ENCODE measurements at places on chromosomes 5 and 9.

DNA sequence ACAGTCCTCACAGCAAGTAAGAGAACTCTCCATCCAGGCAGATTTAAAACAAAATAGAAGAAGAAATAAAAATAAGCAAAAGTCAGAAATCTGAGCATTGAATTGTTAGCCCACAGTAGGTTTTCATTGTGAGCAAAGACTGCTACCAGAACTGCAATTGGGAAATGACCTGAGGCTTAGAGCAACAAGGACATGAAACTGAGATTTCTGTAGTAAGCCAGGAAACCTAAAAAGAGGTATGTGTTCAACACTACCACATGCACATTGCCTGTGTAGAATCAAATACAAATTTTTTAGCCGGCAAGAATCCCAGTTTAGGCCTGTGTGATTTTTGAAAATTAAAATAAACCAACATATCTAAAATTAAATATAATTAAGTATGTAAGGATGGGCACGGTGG is 928.4 kb upstream of the WWC1 start:
- DNase-seq: no peak

GRCh38 chr9:133643978-133644760 is 8.0 kb downstream of the DBH start:
- DNase-seq: no peak

DNA sequence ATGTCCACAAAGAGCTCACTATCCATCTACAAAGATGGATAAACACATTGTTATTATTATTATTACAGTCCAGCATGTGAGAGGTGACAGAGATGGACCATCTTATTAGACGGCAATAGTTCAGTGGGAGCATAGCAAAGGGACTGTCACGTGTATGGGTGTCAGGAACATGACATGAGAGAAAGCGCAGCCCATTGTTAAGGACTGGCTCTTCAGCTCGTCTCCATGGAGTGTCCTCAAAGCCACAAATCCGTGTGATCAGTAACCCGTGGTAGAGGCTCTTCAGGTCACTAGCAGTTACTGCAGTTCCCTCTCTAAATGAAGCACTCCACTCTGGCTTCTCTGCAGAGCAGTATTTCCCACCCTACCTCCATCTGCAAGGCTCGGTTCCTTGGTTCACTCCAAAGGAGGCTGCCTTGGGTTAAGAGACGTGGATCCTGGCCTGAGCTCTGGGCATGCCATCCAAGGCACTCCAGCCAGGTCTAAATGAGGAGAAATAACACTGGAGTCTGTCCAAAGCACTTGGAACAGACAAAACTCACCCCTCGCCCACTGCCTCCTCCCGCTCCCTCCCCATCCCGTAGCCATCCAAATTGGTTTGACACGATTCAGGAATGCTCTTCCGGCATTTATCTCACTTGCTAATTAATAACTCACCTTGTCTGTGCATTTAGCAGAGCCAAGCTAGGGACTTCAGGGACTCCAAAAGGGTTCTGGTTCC is 122.3 kb upstream of the WWC1 start:
- no peak for DNase-seq

DNA sequence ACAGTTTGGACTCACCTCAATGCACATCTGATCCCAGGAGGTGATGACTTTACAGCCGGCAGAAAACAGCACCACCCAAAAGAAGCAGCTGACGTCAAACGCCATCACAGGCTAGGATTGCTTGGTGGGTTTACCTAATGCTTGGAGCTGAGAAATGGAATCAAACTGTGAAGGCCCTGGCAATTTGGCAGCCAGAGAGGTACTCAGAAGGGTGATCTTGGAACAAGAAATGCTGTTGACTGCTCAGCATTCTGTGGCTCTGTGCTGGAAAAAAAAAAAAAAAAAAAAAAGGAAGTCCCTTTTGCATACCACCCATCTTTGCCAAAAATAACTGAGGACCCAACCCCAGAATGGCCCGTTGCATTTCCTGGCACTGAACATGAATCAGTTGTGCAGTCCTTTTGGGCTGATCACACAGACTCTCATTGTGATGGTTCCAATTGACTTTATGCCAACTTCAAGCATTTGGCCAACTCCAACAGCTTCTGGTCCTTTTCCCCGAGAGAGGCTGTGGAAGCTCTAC is at the start of gene CD180:
Gene CD180 (minus strand): TSS at position 263 of the 523 bp plus-strand sequence. CDS start 158 bp downstream, at position 105.
- peak; percentile 81 for DNase-seq

DNA sequence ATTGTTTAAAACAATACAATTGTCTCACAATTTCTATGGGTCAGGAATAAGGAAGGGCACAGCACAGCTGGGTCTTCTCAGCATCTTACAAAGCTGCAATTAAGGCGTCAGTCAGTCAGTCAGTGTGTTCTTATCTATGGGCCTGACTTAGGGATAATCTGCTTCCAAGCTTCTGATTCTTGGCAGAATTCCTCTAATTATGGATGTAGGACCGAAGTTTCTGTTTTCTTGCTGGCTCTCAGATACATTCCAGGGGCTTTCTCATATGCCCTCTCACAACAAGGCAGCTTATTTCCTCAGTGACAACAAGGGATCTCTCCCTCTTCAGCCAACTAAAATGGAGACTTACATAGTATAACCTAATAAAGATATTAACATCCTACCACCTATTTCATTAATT is 1925.3 kb upstream of the ACO1 start:
- no peak for DNase-seq

DNA sequence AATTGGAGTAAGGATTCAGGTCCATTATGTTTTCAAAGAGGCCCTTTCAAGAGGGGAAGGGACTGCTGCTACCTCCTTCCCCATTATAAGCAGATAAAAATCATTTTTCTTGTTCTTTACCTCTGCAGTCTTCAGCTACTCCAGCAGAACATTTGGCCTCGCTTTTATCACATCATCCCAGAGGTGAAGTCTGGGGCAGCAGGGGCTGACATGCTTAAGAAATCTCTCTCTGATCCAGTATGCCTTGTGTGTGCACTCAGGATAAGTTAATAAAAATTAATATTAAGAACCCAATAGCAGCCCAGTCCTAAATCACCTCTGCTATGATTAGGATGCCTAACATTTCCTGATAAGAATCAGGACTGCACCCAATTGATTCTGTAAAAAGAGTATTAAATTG is 306.9 kb upstream of the NREP start:
- DNase-seq: no peak

GRCh38 chr5:112717506-112718082 is 20.1 kb upstream of the APC start:
- DNase-seq: no peak

Data from NCI-H446 (cell line).